ENCODE measurements at places on chromosomes 2 and 18.

DNA sequence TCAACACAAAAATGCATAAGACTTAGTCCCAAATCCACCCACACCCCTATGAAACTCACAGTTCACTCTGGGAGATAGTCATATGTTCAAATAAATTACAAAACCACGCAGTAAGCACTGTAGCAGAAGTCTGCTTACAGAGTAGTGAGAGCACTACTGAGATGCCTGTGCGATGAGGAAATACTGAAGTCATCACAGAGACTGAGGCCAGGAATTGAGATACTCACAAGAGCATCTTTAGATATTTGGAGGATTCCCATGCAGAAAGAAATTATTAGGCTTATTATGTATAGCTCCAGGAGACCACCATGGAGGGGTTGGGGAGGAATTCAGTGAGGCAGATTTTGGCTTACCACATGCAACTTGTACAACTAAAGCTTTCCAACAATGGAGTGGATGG lies 82.3 kb downstream of the ANTXR1 start:
- DNase-seq: no peak

DNA sequence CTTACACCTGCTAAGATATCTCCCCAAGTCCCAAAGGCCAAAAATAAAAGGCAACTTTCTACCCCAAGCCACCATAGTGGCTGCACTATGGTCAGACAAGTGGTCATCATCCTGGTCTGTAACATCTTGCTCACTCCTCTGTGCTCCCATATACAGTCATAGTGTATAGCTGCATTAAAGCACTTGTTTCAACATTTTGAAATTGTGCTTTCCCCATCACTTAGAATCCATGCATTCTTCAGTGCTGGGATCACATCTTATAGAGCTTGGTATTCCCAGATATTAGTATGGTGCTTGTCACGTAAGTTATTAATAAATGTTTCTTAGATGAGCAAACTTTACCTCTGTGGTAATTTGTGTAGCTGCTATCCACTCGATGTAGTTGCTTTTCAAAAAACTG lies 40.4 kb upstream of the CDC42EP3 start:
- DNase-seq: no peak

DNA sequence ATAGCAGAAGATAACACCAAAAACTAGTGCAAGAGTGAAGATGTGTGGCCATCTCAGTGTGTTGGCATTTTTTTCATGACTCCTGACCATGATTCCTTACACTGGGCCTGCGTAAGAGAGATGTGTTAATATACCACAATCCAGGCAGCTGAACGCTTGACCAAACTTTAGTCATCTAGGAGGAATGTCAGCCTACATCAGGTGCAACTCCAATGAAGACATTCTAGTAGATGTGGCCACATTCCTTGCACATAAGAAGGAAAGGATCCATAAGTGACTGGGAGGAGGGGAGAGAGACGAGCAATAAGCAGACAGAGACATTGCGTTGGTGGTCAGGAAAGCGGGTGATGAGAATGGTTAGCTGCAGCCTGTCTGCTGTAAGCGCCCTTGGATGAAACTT lies 42.6 kb downstream of the CYRIA start:
- DNase-seq: no peak

GRCh38 chr2:182509-183122 lies 81.2 kb downstream of the SH3YL1 start:
- DNase-seq: no peak

GRCh38 chr2:23073671-23074070 lies 311.3 kb upstream of the KLHL29 start:
- DNase-seq: no peak

DNA sequence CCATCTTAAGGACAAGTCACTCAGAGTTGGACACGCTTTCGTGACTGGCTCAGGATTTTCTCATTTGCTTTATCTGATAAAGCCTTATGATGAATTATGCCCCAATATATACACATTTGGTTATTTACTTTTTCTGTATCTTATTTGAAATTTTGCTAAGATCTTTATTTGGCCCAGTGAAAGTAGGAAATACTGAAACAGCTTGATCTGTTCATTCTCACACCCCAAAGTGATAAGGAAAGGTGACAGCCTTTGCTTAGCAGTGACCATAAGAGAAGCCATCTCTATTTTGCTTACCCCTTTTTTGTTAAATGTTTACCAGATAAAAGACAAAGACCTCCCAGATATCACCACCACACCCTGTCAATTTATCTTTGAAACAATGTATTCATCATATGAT lies 428.3 kb downstream of the PARD3B start:
- no peak for DNase-seq

- no peak for DNase-seq
Observed at GRCh38 chr2:23327887-23328286, 57.1 kb upstream of the KLHL29 start.

DNA sequence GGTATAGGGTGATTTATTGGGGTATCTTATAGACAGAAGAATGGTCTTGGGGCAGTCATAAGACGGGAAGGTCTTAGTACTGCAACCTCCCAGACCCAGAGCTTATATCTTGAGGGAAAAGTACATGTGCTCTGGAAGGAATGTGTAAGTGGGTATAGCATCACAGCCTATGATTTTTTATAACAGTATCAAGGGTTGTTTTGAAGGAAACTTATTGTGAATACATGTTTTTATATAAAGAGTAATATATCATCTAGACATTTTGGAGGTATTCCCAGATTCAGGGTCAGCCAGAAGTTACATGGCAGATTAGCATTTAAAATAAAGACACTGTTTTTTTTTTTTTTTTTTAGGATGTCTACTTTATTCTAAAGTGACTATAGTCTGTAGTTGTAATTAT lies 47.6 kb upstream of the STON1 start:
- DNase-seq: no peak

- no peak for DNase-seq
Observed at GRCh38 chr2:149021761-149022160, 16.7 kb upstream of the LYPD6B start.

- DNase-seq: no peak
Observed at GRCh38 chr2:170461889-170462288, 253.2 kb upstream of the SP5 start.

GRCh38 chr2:234335661-234336228 lies 161.1 kb downstream of the ARL4C start:
- DNase-seq: no peak

DNA sequence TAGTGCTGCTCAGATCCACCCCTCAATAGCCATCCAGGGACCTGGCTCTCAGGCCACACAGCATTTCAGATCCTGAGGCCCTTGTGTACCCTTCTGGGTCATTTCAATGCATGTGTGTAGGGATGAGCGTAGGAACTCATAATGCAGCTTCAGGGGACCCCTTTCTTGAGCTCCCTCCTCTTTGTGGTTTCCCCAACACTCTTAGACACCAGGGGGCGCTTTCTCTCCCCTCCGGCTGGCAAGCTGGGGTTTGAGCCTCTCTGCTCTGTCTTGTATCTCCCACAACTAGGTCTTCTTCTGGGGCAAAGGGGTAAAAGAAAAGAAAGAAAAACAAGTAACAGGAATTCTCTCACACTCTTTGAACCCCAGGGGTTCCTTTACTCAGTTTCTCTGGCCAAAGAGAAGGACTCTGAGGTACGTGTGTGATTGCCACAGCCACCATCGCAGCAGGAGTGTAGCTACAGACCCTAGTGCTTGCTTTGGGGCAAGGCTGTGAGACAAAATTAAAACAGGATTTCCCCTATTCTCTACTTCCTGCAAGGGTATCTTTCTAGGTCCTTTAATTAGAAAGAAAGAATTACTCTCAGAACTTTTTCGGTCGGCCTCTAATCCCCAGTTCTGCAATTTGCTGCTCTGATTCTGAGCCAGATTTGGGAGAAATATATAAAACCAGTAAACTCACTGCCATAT lies 38.0 kb downstream of the CABYR start:
- peak; percentile 8 for DNase-seq

GRCh38 chr2:106584304-106584954 lies 97.3 kb downstream of the CD8B2 start:
- no peak for DNase-seq
